ENCODE measurements at places on chromosomes 1 and 21.

GRCh38 chr1:197448121-197448779, 180.2 kb downstream of the CRB1 start:
- no peak for DNase-seq

GRCh38 chr1:37123276-37124115, 89.2 kb upstream of the GRIK3 start:
- no peak for DNase-seq

GRCh38 chr1:226098870-226099835, 36.6 kb downstream of the H3-3A start:
- no peak for DNase-seq

GRCh38 chr1:67682659-67683197, 2.3 kb upstream of the GADD45A start:
- no peak for DNase-seq

DNA sequence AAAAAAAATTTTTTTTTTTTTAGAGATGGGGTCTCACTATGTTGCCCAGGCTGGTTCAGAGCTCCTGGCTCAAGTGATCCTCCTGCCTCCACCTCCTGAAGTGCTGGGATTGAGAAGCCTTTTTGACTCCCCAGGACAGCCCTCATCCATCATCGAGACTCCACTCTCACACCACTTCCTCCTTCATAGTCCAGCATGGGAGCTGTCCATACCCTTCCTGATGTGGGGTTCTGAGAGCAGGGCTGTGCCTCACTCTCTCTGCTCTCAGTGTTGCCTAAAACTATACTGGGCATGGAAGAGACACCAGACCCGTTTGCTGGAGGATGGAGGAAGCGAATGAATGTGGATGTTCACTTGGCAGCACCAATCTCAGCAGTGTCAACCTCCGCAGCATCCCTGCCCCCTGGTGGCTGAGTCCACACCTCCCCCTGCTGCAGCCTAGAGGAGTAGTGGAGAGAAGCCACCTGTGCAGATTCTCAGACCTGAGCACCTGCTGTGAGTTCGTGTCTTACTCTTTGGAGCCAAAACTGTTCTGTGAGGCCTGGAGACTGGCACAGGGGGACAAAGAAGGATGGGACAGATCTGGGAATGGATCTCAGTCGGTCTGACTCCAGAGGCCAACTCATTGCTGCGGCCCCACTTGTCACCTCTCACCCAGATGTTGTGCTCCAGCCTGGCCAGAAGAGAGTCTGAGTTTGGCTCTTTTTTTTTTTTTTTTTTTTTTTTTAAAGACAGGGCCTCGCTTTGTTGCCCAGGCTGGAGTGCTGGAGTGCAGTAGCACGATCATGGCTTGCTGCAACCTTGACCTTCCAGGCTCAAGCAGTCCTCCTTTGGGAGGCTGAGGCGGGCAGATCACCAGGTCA, 17.7 kb downstream of the TINAGL1 start:
- peak; percentile 65 for DNase-seq

DNA sequence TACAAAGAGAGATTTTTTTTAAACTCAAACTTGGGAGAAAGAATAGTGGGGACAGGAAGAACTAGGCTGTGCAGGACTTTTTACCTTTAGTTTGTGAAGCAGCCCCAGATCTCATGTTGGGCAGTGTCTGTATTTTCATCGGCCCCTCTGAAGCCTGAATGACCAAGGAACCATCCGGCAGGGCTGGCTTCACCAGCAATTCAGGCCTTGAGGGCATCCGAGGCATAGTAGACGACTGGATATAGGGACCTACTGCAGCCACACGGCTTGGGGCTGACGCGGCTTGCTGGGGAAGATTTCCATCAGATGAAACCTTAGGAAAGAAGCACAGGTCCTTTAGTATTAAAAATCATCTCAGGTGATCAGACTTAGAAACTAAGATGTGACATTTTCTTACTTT, 43.7 kb downstream of the TP53BP2 start:
- no peak for DNase-seq

GRCh38 chr21:31543191-31543590, 116.3 kb upstream of the SOD1 start:
- no peak for DNase-seq

DNA sequence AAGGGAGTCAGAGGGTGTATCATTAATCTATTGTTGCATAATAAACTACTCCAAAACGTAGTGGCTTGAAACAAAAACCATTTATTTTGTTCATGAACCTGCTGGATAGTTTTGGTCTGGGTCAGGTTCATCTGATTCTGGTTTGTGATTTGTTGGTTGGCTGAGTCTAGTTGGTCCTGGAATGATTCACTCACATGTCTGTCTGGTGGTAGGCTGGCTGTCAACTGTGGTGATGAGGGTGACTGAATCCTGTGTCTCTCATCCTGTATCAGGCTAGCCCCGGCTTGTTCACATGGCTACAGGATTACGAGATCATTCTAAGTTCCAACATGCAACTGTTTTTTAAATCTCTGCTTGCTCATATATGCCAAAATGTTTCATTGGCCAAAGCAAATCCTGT, 22.5 kb upstream of the SIKE1 start:
- no peak for DNase-seq

- DNase-seq = no peak
Observed at GRCh38 chr1:2198571-2198970, 4.0 kb upstream of the FAAP20 start.

DNA sequence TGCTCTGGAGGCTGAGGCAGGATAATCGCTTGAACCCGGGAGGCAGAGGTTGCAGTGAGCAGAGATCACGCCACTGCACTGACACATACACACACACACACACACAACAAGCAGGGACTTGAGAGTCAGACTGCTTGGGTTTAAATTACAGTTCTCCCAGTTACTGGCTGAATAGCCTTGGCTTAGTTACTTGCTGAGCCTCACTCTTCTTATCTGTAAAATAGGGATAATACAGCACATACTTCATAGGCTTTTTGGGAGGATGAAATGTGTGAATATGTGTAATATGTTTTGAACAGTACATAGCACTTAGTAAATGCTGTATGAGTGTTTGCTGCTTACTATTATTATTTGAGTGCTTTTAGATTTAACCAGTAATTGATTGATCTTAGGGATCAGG, 23.8 kb downstream of the CDC42 start:
- no peak for DNase-seq

GRCh38 chr1:111720274-111720976, 18.8 kb downstream of the INKA2 start:
- DNase-seq = no peak

DNA sequence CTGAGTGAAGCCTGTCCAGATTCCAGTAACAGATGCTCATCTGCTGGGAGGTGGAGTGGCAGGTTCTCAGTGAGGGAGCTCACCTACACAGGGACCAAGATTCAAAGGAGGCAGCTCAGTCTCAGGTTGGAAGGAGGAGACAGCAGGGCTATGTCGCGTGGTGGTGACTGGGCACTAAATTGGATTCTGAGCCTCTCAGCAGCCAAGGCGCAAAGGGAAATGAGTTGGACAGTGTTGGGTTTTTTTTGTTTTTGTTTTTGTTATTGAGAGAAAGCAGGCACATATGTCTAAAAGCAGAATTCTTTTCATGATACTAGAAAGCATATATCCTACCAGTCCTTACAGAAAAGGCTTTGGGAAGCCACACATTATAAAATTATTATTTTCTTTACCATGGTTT, 26.2 kb downstream of the UMODL1 start:
- DNase-seq = no peak

DNA sequence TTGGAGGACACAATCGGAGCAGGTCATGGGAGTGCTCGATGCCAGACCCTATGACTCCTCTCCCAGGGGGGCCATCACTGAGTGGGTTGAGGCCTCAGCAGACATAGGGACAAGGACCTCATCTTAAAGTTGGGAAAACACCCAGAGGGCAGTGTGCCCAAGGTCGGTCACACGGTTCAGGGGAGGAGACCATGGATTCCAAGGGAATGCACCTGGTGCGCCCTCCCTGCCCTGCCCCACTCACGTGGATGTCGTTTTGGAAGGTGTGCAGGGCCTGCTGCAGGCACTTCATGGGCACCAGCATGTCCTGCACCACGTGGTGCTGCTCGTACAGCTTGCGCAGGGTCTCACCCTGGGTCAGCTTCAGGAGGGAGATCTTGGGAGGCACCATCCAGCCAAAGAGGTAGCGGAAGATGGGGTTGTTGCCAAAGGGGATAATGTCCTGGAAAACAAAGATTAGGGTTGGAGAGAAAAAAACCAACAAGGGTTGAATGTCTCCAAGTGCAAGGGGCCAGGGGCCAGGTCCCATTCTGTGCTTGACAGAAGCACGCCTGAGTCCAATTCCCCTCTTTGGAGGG, 33.1 kb downstream of the DHCR24 start:
- DNase-seq = no peak

DNA sequence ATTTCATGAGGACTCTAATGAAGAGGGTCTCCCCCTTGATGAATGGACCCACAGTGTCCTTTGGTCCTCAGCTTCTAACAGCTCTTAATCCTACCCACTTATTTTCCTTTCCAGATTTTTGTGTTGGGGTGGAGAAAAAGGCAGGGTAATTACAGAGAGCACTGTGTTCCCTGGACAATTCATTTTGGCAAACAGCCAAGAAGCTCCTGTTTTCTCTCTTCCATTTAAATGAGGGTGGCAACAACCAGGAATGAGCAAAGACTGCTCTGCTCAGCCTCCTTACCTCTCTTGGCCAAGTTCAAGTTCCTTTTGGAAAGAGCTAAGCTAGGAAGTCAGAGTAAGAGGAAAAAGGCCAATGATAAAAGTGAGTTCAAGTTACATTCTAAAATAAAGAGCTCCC, 11.9 kb downstream of the XKR8 start:
- no peak for DNase-seq

DNA sequence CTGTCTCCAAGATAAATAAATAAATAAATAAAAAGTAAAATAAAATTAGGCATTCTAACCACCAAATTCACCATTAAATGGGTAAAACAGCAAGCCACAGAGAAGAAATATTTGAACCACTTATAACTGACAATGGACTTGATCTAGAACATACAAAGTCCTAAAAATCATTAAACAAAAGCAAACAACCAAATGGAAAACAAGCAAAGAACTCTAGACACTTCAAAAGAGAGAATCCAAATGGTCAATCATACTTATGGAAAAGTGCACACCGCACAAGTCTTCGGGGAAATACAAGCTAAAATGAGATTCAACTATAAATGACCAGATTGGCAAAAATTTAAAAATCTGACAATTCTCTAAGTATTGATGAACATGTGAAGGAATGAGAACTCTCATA, 73.5 kb upstream of the ANGPTL3 start:
- no peak for DNase-seq

DNA sequence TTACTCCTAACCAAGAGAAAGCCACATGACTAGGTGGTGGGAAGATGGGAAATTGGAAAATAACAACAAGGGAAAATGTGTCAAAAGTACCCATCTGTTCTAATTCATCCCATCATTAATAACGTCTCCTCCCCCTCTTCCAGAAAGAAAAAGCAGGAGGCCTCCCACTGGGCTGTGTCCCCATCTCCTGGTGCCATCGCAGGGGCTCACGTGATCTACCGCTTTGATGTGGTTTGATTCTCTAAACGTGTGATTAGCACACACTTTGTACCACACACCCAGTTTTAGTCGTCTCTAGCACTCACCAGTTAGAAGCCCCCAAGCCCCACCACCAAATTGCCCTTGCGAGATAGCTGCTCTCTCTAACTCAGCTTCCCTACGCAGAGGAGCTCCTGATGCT, 353.6 kb downstream of the RRAGC start:
- DNase-seq = no peak

DNA sequence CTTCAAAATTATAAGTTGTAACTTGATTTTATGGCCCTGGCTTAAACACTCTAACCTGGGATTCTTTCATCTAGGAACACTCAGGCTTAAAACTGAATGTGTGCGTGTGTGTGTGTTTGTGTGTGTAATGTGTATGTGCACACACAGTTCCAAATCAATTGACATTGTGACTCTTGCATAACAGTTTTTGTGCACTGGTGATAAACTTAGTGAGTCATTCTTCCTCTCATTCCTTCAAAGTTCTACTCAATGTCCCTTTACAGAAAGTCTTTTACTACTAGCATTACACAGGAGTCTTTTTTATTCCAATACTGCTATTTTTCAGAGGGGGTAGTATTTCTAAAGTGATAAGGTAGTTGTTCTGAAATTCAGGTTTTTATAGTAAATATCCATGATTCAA, 943.6 kb downstream of the KCNT2 start:
- no peak for DNase-seq

DNA sequence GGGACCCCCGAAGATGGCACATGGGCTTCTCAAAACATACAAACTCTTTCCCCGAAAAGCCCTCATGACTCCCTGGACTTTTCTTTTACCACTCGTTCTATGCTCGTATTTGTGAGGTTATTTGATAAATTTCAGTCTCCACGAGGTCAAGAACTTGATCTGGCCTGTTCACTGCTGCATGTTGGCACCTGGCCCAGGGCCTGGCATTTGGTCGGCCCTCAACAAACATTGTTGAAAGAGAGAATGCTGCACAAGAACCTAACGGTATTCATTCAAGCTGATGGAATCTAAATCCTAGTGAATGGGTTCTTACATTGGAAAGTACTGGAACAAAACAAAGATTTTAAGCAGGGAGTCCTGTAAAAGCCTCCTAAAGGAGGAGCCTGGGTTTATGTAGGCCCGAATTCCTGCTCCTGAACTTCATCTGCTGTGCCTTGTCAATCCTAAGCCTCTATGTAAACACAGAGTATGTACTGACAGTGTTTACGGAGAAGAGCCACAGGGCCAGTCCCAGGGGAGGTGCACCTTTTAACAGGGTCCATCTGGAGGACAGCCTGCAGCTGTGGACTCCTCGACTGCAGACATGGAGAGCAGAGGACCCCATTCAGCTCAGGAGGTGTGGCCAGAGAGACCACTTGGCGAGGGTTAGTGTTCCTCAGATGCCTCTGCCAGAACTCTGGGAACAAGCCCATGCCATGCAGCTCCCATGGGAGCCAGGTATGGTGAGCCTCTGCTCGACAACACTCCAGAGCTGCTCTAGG, 46.9 kb downstream of the L1TD1 start:
- no peak for DNase-seq

DNA sequence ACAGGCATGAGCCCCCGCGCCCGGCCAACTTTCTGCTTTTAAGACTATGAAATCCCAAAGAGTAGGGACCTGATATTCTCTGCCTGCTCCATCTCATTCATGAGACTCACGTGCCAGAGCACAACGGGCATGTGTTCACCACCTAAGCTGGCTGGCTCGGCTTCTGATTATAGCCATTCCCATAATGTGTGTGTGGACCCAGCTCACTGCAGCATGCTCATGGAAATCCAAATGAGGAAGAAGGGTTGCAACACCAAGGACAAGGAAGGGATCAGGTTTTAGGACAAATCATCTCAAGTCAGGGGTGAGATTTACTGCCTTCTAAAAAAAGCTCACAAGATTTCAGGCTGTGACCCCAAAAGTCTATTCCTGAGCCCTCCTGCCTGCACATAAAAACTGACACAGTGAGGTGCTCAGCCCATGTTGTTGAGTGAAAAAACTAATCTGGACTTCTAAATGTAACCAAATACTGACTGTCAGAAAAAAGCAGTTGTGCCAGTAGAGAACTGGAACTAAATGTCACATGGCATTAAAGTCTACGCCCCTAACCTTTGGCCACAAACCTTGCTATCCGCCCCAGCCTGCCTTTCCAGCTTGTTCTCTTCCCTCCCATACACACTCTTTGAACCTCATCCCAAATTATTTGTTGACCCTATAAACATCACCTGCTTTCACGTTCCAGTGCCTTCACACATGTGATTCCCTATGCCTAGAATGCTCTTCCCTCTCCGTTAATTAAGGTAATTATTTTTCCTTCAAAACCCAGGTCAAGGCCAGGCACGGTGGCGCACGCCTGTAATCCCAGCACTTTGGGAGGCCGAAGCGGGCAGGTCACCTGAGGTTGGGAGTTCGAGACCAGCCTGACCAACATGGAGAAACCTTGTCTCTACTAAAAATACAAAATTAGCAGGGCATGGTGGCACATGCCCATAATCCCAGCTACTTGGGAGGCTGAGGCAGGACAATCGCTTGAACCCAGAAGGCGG, 9.1 kb upstream of the COA7 start:
- no peak for DNase-seq

GRCh38 chr1:183655562-183656075, 2.5 kb upstream of the APOBEC4 start:
- DNase-seq = peak; percentile 86

All from CD4-positive, alpha-beta T cell (primary cell).